NB4 (cell line): ENCODE measurements at places on chromosomes 5 and 9.

GRCh38 chr9:98380065-98380681, 124.7 kb upstream of the TBC1D2 start:
- DNase-seq = no peak

DNA sequence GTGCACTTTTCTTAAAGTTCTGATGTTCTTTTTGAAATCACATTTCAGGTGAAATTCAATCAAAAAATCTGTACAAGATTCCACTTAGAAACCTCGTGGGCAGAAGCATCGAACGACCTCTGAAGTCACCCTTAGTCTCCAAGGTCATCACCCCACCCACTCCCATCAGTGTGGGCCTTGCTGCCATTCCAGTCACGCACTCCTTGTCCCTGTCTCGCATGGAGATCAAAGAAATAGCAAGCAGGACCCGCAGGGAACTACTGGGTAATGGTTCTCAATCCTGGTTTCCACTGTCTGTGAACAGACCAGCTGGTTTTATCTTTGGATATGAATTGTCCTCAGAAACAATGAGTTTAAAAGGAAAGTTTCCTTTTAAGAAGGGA, 8.1 kb upstream of the SLC2A8 start:
- DNase-seq = no peak

DNA sequence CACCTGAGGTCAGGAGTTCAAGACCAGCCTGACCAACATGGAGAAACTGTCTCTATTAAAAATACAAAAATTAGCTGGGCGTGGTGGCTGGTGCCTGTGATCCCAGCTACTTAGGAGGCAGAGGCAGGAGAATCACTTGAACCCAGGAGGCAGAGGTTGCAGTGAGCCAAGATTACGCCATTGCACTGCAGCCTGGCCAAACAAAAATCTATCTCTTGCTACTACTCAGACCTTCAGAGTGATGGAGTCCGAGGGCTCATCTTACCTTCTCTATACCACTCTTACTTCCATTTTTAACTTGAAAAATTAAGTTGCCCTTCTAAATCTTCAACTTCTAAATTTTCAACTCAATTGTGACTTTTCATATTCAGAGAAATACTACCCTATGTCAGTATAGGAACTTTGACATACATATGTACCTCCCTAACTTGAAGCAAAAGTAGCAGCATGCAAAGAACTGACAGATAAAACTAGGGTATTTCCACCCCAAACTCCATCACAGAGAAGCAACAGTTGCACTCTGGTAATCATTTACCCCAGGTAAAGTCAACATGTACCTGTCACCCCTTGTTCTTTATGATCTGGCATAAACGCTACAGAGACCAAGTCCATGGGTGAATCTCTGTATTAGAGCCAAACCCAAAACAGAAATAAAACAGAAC, 11.4 kb downstream of the ZFAND5 start:
- DNase-seq = no peak

GRCh38 chr9:90579181-90579580, 63.4 kb downstream of the DIRAS2 start:
- DNase-seq = no peak

DNA sequence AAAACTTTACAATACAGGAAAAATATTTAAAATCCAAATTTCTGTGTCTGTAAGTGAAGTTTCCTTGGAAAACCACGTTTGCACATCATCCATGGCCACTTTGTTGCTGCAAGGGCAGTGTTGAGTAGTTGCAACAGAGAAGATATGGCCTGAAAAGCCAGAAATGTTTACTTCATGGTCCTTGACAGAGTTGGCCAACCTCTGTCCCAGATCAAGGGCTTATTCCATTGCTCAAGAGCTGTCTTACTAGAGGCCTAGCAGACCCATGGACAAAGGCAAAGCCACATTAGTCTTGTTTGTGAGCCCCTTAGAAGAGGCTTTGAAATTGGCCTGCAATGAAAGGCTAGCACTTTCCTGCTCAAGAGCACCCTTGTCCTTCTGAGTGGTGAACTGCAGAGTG, 119.4 kb downstream of the GAS1 start:
- no peak for DNase-seq
